ENCODE measurements at places on chromosomes 2 and 18. TPM values are rescaled to one million over a fixed set of nuclear protein-coding genes. Genes with fewer than 3 reads are reported as not detected.

DNA sequence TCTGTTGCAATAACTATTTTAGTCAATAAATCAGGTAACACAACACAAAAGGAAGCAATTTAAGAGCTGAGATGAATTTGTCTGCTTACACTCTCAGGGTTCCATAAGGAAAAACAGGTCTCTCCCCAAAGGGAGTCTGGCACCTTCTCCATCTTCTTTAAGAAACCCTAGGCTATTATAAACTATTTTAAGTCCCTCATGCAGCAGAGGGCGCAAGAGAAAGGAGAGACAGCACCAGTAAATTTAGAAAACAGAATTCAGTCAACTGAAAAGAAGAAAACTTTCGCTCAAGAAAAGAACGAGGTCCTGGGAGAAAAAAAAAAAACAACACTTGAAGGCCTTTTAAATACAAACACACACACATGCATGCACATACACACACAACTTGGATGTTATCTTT, 19.1 kb downstream of the SULT1C4 start:
- no peak for DNase-seq

DNA sequence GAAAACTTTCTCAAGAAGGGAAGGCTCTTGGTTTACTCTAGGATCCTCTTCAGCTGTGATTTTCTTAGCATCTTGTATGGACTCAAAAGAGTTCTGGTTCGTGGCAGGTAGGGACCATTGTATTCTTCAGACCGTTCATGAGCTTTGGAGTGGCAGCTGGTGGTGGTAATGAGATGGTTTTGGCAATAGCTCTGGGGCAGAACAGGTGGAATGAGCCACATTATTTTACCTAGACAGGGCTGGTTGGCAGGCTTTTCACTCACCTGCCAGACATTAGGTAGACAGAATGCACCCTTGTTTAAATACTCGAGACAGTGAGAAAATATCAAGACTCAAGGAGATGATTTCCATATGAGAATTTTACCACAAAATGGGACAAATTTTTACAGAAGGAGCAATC, 26.2 kb upstream of the MGAT5 start:
- DNase-seq: no peak

- DNase-seq: no peak
Measured at GRCh38 chr2:236241181-236242056, 22.8 kb downstream of the ASB18 start.

DNA sequence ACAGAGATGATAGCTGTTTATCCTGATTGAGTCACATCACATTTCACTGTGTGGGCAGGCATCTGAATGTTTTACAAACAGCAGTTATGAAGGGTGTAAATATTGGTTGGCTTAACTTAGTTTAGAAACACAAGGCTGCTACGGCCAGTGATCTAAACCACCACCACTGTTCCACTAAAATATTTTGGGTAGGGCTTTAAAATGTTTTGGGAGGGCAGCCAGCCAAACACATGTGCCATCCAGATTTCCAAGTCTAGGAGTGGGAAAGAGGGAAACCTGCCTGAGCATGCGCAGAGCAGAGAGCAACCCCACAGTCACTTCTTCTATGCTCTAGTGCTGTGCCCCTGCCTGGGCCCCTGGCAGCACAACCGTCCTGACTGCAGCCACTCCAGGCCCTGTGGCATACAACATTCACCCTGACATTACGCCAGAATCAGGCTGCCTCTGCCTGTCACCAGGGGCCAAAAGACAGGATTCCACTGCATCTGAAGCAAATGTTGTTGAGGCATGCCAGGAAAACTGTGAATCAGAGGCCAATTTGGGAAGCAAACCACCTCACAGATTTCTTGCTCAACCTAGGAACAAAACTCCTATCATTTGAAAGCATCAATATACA, 74.8 kb upstream of the COL5A2 start:
- peak; percentile 51 for DNase-seq

TNFAIP6 gene
- not detected for total RNA-seq

- DNase-seq: no peak
Measured at GRCh38 chr18:9191658-9192256, 55.2 kb downstream of the ANKRD12 start.

DNA sequence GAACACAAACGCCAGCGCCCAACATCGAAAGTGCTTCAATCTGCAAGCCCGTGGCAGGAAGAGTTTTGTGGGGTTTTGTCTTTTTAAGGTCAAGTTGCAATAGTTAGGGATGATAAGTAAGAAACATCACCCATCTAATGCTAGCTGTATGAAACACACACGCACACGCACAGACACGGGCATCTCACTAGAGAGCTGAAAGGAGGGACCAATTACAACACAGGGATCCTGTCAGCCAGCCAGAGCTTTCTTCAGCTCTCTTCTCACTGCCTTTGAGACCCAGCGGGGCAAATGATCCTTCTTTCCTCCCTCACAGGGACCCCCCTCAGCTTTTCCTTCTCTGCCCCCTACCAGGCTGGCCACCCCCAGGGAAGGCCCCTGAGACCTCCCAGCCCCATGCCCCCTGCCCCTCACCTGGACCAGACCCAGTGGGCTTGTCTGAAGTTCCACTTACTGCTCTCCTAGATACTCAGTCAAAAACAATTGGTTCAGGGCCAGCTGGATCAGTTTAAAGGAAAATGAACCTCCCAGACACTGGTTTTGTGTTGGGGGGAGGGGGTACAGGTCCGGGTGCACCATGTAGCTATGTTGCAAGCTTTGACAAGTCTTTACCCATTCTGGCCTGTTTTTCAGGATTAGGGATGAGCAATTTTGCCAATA, 17.9 kb downstream of the CYP26B1 start:
- no peak for DNase-seq

DNA sequence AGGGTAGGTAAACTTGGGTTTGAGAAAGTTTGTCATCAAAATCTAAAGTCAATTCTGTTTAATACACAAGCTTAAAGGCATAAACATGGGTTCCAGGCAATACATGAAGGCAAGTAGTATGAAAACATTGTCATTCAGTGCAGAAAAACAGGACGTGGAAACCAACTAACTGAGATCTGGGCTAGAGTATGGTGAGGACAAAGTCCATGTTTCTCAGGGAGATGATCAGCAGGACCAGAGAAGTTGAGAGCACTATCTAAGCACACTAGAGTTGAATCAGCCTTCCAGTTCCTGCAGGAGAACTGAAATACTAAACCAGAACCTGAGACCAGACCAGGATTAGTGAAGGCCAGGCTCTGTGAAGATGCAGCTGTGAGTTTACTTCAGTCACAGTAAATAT, 302.8 kb upstream of the CRIM1 start:
- DNase-seq: no peak

GRCh38 chr2:110101280-110101844, 14.3 kb downstream of the MALL start:
- DNase-seq: peak; percentile 95

RGPD4 gene
- not detected for total RNA-seq

GRCh38 chr2:233240897-233241296, 10.6 kb upstream of the ATG16L1 start:
- peak; percentile 57 for DNase-seq

FAM161A gene
- 1.1 TPM for total RNA-seq

GRCh38 chr2:224421065-224421464, 19.2 kb upstream of the FAM124B start:
- DNase-seq: no peak

DNA sequence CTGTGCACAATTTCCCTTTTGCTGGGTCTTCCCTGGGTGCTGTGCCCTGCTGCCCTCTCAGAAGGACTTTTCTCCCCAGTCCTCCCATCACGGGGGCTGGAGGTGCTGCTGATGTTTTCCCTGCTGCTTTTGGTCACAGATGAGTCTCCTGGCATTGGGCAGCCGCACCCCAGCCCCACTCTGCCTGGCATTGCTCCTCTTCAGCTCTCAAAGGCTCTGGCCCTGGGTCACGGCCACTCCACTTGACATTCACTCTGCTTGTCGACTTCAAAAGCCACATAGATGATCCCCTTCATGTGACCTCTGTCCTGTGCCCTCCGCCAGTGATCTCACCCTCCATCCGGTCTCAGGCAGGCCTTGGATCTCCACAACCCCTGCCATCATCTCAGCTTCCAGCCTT, 43.6 kb upstream of the IL1RL1 start:
- DNase-seq: no peak

DNA sequence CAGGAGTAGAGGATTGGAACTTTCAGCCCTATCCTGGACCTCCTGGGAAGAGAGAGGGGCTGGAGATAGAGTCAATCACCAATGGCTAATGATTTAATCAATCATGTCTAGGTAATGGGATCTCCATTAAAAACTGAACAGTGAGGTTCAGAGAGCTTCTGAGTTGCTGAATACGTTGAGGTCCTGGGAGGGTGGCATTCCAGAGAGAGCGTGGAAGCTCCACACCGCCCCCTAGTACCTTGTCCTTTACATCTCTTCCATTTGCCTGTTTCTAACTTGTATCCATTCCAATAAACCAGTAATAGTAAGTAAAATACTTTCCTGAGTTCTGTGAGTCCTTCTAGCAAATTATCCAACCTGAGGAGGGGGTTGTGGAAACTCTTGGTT, 101.7 kb downstream of the B3GNT2 start:
- DNase-seq: no peak

DNA sequence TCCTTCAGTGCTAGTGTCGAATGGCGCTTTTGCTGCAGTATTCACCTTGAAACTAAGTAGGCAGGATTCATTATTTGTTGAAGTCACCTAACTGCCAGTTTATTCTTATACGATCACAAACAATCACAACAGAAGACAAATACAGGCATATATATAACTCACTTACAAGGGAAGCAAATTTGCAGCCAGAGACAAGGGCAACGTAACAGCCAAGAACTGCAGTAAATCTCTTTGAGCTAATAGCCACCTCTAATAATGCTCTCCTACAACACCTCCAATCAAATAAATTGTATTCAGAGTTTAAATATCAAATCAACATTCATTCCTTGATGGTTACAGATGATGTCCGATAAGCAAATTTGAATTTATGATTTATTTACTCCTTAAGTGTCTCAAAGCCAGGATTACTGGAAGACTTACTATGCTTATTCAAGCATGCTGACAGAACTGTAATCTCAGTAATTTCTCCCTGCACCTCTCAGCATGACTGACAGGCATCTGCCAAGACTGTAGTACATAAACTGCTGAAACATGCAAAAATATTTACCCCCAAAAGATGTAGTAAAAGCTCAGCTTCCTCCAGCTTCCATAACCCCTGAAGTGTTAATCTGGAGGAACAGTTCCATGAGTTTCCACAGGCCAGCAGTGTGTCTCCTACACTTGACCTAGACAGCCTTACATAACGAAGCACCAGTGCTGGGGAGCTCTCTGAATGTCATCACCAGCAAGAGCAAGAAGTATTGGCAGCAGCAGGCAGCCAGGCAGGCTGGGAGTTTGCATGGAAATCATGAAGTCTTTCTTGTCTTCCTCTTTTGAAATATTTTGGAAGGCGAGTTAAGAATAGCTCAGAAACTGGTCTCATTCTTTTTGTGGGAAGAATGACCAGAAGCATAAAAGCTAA, 20.9 kb upstream of the SCN1A start:
- no peak for DNase-seq

RIT2 gene
- not detected for total RNA-seq

GRCh38 chr2:172208791-172209325, 106.2 kb upstream of the DLX2 start:
- no peak for DNase-seq

SRD5A2 gene
- not detected for total RNA-seq

ANKRD30BL gene
- total RNA-seq: not detected

GRCh38 chr2:11754700-11755015, 8.2 kb downstream of the LPIN1 start:
- no peak for DNase-seq

GRCh38 chr2:144477281-144477956, 42.5 kb downstream of the ZEB2 start:
- no peak for DNase-seq

GRCh38 chr2:119449521-119449920, 17.9 kb downstream of the TMEM37 start:
- DNase-seq: no peak

DNA sequence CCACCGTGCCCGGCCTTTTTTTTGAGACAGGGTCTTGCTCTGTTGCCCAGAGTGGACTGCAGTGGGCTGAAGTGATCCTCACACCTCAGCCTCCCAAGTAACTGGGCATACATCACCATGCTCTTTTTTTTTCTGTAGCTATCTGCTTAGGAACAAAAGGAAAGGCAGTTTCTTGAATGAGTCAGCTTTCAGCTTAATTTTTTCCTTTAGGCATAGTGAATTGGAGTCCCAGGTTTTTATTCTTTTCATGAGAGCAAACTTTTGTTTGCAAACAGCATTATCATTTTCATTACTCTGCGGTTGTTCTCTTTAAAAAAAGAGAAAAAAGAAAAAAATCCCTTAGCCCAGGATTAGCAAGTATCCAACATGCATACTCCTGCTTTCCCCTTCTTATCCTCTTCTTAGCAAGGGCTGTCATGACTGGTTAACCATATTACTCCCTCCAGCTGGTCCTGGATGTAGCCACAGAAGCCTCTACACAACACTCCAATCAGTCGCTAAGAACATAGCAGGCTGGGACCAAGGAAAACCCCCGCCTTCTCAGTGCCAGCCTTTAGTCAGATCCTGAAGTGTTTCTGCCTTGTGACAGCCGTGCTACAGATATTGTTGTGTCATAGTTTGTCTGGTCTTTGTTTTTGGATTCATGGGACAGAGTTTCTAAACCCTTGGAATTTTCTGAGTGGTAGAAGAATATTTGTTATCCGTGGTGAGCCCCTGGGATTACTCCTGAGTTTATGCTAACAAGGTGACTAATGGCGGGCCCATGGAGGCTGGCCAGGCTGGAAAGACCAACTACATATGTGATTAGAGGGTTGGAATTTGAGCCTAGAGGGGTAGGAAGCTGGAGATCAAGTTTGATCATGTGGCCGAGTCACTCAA, 23.3 kb upstream of the ST3GAL5 start:
- DNase-seq: no peak

CPS1 gene
- 285 TPM for total RNA-seq
